ENCODE measurements at places on chromosomes 7 and 10.

DNA sequence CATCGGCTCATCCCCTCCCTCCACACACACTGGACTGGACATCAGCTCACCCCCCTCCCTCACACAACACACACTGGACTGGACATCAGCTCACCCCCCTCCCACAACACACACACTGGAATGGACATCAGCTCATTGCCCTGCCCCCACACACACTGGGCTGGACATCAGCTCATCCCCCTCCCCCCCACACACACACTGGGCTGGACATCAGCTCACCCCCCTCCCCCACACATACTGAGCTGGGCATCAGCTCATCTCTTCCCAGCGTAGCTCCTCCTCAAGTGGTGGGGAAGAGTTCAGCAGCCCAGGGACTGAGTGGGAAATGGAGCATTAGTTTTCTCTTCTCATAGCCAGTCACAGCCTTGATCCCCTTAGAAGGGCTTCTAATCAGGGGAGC, 58.1 kb upstream of the WDR11 start:
- no peak for DNase-seq

DNA sequence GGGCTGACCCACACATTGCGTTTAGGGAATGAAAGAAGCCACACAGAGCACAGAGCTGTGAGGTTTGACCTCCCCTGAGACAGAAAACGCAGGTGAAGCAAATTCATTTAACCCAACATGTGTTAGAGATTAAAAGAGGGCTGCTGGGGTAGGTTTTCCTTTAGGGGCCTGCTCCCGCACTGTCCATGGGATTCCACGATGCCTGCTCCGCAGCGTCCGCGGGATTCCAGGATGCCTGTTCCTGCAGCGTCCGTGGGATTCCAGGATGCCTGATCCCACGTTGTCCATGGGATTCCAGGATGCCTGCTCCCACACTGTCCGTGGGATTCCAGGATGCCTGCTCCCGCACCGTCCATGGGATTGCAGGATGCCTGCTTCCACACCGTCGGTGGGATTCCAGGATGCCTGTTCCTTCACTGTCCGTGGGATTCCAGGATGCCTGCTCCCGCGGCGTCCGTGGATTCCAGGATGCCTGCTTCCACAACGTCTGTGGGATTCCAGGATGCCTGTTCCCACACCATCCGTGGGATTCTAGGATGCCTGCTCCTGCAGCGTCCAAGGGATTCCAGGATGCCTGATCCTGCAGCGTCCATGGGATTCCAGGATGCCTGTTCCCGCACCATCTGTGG, 78.7 kb downstream of the VIPR2 start:
- DNase-seq = no peak

DNA sequence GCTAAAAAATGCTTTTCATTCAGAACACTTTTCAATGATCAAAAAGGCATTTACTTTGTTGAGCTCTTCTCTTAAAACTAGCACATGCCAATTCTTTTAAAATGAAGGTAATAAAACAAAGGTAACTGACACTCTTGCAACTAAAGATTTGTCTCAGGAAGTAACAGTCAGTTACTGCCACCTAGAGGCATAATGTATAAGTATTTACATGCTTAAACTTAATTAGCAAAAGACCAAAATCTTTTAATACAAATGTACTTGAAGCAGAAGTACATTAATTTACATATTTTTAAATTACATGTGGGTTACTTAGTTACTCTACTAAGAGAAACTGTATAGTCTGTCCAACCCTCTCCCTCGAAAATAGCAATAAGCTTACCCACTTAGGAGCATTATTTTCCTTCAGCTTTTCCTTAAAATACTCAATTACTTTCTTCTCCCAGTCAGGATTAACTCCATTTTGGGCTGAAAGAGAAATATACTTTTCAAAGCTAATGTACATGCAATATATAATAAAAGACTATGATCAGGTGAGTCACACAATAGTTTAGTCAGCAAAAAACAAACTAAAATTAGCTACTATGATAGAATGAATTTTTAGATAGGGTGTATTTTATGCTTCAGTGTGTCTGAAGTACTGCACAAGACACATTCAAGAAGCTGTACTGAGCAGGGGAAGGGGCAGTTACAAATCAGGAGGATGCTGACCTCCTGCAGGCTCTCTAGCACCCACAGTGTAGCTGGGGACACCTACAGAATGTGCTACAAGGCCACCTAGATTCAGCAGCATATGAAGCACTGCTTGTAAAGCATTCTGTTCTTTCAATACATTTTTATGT, 13.0 kb downstream of the MCMBP start:
- DNase-seq = no peak

DNA sequence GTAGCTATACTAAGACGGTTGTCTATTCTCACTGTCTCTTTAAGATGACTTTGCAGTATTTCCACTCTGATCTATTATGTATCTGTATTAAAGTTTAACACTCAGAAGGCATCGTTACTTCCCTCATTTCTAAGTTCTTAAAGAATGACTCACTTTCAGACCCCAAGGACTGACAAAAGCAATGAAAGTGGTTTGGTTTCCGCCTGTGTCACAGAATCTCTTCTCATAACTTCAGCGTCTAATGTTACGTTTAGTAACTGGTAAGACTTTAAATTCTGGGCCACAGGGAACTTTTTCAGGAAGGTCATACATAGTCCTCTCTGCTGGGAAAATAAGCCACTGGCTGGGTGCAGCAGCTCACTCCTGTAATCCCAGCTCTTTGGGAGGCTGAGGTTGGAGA, 892.0 kb upstream of the AUTS2 start:
- no peak for DNase-seq

DNA sequence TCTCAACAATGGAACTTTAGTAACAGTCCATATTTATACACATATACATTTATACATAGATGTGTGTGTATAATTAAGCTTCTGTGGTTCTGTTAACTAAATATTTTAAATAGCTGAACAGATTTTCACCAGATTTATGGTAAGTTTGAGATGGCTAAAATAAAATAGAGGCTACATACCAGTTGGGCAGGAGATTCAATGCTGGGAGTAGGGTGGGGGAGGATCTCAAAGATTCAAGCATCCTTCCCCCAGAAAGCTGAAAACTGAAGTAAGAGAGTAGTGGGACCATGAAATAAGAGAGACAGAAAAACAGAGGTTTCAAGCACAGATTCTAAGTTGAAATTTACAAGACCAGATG, 14.0 kb downstream of the LRRC17 start:
- no peak for DNase-seq

DNA sequence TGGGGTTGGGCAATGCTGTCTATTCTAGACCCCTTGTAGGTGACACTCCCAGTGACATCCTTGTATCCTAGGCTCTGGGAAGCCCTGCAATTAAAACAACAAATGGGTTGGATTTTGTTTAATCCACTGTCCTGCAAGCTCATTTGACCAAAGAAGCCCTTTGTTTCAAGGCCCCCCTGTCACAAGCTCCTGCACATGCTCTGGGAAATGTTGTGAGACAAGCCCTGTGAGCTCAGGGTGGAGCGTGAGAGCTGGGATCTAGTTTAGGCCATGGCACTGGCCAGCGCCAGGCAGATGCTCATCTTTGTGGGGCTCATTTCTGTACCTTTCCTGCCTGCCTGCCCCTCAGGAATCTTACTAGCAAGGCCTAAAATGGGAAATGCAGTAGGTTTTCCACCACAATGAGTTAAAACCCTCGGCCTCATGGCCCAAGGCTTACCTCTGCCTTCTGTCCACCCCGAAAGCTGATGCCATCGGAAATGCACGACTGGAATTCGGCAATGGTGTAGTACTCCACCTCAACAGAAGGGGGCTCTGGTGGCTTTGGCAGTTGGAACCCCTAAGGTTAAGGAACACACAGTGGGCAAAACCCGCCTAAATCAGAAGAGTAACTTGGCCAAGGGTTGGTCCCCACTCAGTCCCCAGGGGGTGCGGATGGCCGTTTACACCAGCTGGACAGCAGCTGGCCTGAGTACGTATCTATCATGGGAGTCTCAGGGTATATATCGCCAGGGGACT, 112.0 kb downstream of the NEURL1 start:
- peak; percentile 50 for DNase-seq

DNA sequence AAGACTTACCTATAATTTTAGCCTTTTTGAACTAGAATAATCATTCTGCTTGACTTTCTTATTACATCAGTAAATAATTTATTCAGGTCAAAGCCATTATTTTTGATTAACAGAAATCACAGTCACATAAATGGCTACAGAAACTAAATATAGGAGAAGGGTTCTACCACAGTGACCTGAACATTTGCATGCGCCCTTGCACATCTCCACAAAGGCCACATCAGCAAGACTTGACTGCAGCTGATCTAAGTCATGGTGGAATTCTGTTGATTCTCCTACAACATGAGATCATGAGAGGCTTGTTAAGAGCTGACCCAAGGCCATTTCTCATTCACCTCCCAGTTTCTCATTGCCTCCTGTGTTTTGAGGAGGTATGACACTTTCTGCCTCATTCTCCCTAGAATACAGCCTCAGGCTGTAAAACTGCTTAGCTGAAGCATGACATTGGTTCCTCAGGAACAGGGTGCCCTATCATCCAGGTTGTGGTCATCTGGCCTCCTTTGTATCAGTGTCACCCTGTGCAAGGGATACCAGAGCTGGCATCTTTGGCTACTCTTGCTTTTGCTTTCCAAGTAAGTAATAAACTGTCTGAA, 6.7 kb upstream of the IMMP2L start:
- DNase-seq = no peak

GRCh38 chr10:46070749-46071148, 24.7 kb upstream of the MSMB start:
- DNase-seq = no peak

GRCh38 chr7:102416406-102416805, 17.0 kb upstream of the ORAI2 start:
- DNase-seq = no peak

GRCh38 chr10:14674376-14675050, 100.2 kb downstream of the FAM107B start:
- DNase-seq = no peak

DNA sequence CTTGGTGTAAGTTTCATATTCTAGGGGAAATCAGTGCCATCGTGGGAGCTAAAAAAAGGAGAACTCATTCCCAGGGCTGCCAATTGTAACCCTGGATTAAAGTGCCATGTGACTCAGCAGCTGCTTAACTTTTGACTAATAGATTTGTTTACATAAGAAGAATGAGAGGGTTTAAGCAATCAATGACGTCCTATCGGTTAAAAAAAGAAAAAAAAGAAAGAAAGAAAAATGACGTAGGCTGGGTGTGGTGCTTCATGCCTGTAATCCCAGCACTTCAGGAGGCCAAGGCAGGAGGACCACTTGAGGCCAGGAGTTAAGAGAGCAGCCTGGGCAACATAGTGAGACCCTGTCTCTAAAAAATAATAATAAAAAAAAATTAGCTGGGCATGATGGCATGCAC, 116.2 kb upstream of the AFAP1L2 start:
- DNase-seq = no peak

GRCh38 chr7:28155019-28155660, 25.5 kb downstream of the JAZF1 start:
- no peak for DNase-seq

DNA sequence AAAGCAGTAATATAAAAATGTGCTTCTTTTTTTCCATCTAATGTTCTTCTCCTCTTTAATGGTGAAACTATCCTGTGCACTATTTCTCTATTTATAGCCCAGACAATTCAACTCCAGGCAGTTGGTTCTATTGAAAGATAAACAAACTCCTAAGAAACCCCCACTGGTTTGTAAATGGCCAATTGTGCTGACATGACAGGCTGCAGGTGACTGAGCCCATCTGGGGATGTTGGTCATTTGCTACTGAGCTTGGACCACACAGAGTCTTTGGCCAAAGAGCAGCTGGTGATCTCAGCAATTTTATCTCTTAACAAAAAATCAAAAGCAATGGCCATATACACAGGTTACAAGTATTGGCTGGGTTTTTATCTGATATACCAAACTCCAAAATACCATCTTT, 631.8 kb upstream of the CELF2 start:
- no peak for DNase-seq

DNA sequence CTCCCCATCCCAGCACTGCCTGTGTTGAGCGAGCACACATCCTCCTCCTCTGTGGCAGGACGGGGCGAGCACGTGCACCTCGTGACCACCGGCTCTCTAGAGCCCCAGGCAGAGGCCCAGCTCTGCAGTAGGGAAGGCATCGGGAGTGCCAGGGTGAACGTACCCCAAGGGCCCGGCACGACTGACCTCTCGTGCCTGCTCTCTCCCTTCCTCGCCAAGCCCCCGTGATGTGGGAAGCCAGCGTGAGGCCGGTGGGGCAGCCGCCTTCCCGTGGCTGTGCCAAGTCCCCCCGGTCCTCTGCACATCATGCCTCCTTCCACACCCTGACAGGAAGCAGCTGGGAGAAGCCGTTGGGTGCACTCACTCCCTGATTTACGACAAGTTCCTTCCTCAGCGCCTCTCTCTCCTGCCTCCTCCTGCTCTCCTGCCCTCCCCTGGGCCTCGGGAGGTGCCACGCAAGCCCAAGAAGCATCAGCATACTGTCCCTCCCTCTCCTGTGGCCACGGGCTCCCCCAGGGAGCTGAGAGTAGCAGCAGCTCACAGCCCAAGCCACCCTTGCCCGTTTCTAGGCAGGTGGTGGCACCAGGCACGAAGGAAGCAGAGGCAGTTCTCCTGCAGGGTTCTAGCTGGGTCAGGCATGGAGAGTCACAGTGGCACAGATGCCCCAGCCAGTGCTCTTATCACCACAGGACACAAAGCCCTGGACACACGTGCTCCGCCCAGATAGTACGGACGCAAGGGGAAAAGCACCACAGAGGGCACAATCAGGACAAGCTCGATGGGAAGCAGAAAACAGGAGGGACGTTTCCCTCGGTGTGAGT, 47.0 kb downstream of the AMZ1 start:
- DNase-seq = peak; percentile 70

DNA sequence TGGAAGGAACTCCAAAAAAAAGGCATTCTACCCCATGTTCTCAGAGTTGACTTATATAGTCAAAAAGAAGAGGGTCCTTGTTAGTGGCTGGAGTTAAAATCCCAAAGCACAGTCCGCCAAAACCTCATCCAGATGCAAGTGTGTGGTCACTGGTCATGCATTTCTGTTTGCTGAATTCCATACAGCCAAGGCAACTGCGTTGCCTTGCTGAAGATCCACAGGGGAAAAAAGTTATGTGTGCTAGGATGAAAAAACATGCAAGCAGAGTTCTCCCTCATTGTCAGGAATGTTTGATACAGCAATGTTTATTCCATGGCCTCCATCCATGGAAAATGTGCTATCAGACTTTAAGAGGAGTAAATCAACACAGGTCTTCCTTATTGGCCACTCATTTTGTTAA, 213.1 kb downstream of the CREB5 start:
- no peak for DNase-seq

GRCh38 chr7:5332579-5332978, 49.8 kb downstream of the SLC29A4 start:
- no peak for DNase-seq

DNA sequence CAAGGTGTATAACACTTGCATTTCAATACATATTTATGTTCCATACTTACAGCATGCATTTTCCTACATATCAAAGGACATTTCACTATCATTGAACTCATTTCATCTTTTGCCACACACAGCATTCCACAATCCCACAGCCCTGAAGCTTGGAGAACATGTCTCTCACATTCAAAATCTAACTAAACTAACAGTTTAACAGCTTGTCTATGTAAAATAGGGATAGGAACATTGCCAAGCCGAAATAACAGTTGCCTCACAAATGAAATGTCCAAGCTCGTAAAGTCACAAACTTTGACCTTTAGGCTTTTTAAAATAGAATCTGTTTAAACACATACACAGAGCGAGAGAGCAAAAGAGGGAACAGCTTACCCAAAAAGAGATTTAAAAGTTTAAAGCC, 65.3 kb downstream of the HGF start:
- no peak for DNase-seq

Data from Right ventricle myocardium superior (tissue), 1 donor.